ENCODE measurements at places on chromosomes 4 and X. TPM values are rescaled to one million over a fixed set of nuclear protein-coding genes. Genes with fewer than 3 reads are reported as not detected.

Gene ZFP42
- 3.6 TPM for total RNA-seq

Gene SMR3B
- not detected for total RNA-seq

Gene PPP1R3F
- total RNA-seq: 3.2 TPM

Gene MAGEA1
- not detected for total RNA-seq

Gene RNF175
- total RNA-seq: not detected

Gene PNMA3
- not detected for total RNA-seq

Gene EXOC1L
- not detected for total RNA-seq

Gene PFKFB1
- not detected for total RNA-seq

All from tracheal epithelial cell (primary cell).